Cortex of kidney (tissue), 1 donor: ENCODE measurements at places on chromosomes 6 and 20.
A peak's percentile ranks its signal among the peaks of the same experiment; 100 is the strongest.

DNA sequence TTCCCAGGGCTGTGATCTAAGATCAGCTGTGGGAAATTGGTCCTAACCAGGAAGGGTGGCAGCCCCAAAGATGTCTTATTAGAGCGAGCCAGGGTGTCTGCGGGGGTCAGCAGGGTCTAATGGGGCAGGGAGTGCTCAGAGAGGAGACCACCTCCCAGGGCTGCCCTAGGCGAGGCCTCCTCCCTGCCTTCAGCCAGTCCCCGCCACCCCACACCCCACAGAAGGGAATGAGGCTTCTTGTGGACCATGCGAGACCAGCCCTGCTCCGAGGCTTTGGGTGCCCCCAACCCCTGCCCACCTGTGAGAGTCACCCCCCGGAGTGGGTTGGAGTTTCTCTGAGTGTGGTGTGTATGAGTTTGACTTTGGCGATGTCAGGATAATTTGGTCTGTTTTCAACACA lies 37.8 kb downstream of the SYNJ2 start:
- DNase-seq: no peak

DNA sequence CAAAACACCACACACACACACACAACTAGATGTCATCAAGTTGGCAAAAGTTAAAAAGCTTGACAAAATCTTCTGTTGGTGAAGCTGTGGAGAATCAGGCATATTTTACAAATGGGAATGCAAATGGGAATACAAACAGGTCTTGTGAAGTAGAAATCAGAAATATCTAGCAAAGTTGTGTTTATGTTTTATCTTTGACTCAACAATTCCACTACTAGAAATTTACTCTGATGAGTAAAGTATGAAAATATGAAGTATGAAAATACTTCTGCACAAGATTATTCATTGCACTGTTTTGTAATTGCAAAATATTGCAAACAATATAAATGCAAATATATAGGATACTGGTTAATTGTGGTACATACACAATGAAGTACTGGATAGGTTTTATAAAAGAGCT lies 1166.0 kb upstream of the GJE1 start:
- DNase-seq: no peak

DNA sequence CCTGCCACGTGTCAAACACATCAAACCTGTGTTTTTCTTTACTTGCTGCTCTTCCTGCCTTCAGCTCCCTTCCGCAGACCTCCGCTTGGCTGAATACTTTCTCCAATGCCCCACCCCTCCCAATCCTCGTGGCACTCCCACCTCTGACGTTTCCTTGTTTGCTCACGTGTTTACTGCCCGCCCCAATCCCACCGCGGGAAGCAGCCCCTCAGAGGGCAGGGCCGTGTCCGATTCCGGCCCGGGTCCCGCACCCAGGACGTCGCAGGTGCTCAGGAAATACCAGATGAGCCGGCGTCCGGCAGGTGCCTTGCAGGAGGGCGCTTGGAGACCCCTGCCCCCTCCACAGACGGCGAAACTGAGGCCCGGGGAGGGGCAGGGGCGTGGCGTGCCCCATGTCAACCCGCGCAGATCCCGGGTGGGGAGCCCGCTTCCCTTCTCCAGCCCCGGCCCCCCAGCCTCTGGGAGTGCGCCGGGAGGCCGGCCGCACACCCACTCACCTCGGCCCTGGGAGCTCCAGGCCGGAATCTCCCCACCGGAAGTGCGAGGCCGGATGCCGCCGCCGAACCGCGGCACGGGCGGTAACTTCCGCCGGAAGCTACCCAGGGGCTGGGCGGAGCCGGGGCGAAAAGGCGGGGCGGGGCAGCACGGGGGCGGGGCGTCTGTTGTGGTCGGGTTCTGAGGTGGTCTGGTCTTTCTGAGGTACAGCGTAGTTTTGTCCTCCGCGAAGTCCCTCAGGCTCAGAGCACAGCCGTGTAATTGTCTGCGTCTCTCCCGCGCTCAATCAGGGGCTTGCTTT lies 42.3 kb downstream of the ELMO2 start:
- peak; percentile 24 for DNase-seq

- DNase-seq: no peak
Measured at GRCh38 chr6:12178521-12178920, 111.6 kb upstream of the EDN1 start.

DNA sequence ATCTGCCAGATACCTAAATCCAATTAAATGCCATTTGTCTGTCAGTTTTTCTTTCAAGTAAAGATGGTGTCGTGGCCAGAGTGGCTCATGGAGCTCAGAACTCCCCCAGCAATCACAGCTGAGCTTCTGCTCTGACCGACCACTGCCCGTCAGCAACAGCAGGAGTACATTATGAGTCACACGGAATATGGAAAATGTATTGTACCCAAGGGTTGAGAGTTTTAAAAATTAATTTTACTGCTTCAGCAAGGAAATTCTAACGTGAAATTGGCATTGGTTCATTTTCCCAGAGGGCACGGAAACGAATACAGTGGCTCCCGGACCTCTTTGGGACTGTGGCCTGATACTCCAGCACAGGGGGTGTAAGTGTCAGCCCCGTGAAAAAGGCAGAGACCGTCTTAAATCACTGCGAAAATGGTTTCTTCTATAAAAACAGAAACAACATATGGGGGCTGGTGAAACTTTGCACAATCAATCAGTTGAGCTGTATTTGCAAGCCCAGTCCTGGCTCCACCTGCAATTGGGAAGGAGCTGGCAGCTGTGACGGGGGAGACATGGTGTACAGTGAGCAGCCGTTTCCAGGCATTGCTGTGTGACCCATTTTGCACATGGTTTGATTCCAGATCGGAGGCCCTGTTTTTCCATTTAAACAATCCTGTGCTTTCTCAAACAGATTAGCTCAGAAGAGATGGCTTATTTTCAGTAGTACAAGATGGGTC lies 12.8 kb downstream of the NPEPL1 start:
- no peak for DNase-seq

DNA sequence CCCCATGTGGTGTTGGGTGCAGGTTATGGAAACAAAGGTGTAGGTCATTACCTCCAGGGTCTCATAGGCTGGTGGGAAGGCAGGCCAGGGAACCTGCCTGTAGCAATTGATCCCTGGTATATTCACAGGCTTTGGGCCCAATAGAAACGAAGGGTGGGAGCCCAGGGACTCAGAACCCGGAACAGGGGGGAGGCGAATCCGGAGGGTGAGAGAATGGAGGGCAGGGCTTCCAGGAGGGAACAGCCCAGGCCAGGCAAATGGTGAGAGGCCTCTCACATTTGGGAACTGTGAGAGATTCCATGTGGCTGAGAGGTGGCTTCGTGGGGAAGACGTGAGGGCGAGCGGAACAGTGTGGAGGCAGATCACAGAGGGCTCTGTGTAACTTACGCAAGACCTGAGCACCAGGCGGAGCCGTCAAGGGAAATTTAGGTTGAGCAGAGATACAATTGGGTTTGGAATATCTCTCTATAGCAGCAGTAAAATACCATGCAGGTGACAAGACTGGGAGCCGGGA lies 267.1 kb downstream of the ERMARD start:
- DNase-seq: no peak

GRCh38 chr6:145866456-145867396 lies 52.1 kb upstream of the FBXO30 start:
- DNase-seq: no peak

GRCh38 chr20:574297-574942 lies 30.8 kb upstream of the CSNK2A1 start:
- no peak for DNase-seq

DNA sequence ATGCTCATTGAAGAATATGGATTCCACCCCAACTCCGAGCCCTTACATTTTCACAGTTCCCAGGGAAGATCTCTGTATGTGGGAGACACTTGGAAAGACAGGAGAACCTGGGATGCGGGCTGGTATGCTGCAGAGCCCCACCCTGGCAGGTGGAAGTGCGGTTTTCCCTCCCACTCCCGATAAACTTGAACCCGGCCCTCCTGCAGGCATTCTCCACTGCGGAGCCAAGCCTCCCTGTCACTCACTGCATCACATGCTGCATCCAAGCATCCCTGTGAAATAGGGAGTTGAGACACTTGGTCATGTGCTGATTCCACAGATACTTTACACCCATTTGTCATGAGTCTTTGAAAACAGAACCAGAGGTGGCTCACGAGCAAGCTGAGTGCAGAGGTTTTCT lies 35.4 kb downstream of the TMEM242 start:
- no peak for DNase-seq

DNA sequence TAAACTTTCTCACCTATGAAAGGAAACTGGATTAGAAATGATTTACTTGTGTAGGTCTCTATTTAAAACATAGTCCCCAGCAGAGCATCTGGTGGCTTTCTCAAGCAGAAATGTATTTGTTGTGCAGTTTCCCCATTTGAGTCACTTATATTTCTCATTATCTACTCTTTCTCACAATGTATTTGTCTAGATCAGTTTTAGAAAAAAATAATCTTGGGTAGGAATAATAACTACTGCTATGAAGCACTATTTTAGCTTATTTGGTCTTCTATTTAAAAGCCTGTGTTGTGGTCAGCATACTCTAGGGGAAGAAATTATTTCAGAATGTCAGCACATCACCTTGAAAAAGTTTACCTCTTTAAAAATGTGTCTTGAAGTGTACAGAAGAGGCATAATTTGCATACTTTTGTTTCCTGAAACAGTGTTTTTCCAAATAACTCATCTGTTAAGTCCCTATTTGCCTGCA lies 60.9 kb upstream of the PRL start:
- no peak for DNase-seq

DNA sequence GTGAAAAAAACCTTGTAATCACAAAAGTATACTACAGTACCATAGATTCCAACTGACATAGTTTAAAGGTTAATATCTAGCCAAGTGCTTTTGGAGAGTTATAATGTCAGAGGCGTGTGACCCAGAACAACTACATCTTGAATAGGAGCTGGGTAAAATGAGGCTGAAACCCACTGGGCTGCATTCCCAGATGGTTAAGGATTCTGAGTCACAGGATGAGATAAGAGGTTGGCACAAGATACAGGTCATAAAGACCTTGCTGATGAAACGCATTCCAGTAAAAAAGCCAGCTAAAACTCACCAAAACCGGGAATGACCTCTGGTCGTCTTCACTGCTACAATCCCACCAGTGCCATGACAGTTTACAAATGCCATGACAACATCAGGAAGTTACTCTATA lies 22.4 kb upstream of the KIAA0408 start:
- DNase-seq: no peak

- no peak for DNase-seq
Measured at GRCh38 chr20:44696315-44696714, 18.9 kb upstream of the CCN5 start.
